Cardiac septum (tissue), 1 donor: ENCODE measurements at places on chromosomes 11 and 22.

GRCh38 chr11:41081756-41082285, 377.6 kb downstream of the LRRC4C start:
- DNase-seq, result no peak

DNA sequence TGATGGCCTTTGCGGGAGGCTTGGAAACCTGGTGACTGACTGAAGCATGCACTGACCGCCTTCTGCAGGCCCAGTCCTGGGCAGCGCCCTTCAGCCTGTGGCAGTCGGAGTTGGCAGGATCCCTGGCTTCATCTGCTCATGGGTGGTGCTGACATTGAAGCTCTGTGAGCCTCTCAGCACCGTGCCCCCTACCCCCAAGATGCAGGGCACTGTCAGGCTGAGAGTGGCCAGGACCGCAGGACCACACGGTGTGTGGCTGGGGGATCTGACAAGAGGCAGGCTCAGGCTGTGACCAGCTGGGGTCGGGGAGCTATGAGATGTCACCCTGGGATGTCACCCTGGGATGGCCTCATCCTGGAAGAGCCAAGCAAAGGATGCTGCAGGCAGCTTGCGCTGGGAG, 32.7 kb downstream of the TBC1D22A start:
- no peak for DNase-seq

- no peak for DNase-seq
Measured at GRCh38 chr11:81220146-81220895, 1513.3 kb downstream of the FAM181B start.

DNA sequence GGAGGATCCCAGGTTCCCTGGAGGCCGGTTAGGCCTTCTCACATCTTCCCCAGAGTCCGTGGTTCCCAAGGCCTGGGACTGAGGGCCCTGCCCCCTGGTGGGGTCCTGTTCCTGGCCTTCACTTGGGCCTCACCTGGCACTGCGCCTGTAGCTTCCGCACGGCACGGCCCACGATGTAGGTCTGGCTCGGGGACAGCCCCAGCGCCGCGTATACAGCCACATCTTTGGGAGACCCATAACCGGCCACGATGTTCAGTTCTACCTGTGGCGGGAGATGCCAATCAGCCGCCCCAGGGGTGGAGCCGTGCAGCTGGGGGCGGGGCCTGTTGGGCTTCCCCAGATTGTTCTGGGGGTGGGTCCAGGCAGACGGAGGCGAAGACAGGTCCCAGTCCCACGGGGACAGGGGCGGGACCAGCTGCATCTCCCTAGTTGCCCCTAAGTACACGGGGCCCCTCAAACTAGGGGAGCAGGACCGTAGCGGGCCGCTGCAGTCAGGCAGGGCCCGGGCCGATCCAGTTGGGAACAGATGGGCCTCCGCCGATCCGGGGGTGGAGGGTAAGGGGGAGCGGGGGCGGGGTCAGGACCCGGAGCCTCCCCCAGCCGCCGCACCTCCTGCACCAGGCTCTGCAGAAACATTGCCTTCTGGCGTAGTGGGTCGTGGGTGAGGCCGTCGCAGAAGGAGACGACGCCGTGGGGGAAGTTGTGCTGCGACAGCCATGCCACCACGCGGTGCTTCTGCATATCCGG, 10.1 kb downstream of the AIP start:
- DNase-seq, result no peak

- no peak for DNase-seq
Measured at GRCh38 chr11:106473089-106473722, 395.7 kb downstream of the AASDHPPT start.

DNA sequence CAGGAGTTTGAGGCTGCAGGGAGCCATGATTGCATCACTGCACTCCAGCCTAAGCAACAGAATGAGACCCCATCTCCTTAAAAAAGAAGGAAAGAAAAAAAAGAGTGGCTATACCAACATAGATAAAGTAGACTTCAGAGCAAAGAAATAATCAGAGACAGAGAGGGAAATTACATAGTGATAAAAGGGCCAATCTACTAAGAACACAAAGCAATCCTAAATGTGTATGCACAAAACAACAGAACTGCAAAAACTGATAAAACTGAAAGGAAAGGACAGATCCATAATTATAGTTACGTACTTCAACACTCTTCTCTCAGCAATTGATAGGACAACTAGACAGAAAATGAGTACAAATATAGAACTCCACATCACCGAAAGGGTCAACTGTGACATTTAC, 17.8 kb upstream of the OR2AT4 start:
- no peak for DNase-seq

DNA sequence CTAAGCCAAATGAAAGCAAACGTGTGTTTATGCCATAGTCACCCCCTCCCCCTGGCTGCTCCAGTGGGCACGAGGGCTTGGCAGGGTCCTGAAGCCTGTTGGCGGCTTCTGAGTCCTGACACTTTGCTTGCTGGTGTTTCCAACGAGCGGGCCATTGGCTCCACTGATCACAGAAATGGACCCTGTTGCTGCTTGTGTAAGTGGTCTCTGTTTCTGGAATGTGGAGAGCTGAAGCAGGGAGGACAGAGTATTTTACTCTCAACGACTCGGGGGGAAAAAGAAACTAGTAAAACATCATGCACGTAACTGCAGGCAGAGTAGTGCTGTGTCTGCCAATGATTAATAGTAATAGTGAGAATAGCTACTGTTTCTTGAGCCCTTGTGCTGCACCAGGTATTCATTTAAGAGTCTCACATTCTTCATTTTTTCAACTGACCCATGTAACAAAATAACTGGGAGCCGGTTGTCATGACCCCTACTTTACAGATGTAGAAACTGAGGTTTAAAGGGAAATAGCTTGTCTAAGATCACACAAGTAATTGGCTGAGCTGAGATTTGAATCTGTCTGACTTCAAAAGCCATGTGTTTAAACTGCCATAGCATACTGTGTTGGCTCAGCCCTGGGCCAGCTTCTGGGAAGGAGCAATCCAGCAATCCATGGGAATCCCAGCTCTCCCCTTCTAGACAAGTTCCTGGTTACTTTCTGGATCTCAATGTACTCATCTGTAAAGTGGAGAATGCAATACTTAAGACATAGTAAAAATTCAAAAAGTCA, 526.7 kb downstream of the INSC start:
- no peak for DNase-seq

- no peak for DNase-seq
Measured at GRCh38 chr11:115132436-115133228, 371.6 kb downstream of the CADM1 start.

- no peak for DNase-seq
Measured at GRCh38 chr22:30488121-30488520, 16.3 kb upstream of the SEC14L3 start.

- no peak for DNase-seq
Measured at GRCh38 chr11:94876222-94876621, 97.1 kb downstream of the CWC15 start.

DNA sequence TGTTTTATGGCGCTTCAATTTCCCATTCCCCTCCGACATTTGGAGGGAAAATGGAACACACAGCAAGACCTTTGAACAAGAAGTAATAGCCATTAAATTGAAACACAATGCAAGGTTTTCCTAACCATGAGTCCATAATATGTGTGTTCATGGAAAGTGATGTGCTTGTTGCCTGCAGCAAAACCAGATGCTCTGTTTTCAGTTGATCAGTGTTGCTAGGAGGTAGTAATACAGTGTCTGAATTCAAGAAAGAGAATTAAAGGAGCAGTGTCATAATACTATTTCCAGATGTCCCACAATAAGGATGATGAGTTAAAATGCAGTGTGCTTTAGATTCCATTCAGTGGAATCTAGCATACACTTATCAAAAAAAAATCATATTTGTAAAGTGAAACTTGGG, 637.4 kb upstream of the API5 start:
- no peak for DNase-seq
